ENCODE measurements at places on chromosomes 13 and 19.

GRCh38 chr13:96785986-96786385, 208.3 kb downstream of the OXGR1 start:
- no peak for DNase-seq

DNA sequence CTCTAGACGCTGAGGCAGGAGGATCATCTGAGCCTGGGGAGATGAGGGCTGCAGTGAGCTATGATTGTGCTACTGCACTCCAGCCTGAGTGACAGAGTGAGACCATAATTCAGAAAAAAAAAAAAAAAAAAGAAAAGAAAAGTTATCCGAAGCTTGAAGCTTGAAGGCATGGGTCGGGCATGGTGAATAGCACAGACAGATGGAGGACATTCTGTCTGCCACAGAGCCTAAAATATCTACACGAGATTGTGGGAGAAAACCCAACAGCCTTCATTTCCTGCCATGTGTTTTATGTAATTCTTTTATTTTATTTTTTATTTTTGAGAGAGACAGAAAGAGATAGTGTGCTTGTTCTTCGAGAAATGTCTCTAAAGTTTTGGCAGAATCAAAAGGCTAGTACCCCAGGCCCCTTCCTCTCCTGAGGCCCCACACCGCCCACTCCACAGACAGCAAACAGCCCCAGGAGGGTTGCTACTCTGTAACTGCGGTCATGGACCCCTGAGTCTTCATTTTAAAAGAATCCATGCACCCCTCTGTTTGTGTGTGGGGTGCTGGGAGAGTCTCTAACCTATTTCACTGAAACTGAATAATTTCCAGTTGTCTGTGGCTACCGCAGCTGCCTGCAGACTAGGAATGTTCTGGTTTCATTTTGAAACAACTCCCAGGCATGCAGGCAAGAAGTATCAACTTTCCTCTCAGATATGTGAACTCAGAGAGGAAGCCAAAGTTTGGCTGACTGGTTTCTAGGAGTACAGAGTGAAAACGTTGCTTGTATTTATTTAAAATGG, 38.4 kb upstream of the RCBTB2 start:
- DNase-seq, result no peak

- no peak for DNase-seq
Measured at GRCh38 chr13:97583907-97584497, 150.0 kb downstream of the RAP2A start.

DNA sequence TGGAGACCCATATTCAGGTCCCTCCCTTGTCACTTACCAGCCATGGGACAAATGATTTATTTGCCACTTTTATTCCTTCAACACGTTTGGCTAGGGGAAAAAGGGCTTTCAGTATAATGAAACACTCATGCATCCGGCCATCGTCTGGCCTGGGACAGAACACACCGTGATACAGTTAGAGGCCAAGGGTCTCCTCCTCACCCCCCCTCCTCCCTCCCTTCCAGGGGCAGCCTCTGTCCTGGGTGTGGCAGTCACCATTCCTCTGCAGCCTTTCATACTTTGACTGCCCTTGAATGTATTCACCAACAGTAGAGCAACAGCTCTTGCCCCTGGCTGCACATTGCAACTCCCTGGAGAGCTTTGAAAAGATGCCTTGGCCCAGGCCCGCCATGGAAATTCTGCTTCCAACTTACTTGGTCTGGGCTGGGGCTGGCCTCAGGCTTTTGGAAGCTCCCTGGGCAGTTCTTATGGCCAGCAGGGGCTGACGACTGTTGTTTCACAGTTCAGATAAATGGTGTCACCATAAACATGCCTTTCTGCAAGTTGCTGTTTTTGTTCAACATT, 3.0 kb downstream of the PAK4 start:
- DNase-seq, result no peak

GRCh38 chr13:33033051-33033812, 17.0 kb downstream of the KL start:
- DNase-seq, result no peak

DNA sequence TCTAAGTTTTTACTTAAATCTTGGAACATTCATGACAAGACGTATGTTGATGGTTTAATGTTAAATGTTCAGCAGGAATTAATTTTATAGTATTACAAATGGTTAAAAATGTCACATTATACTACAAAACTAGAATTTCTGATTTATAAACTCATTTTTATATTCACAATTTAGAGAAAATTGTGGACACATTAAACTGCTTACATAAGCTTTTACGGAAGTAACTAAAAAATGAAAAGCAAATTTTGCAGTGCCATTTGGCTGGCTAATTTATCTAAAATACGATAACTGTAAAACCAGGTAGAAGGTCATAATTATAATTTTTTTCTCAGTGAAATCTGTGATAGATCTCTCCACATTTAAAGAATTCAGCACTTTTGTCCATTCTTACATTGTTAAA, 190.2 kb upstream of the GPC6 start:
- DNase-seq, result no peak

- no peak for DNase-seq
Measured at GRCh38 chr19:49362929-49363267, 682 bp upstream of the TEAD2 start.
